ENCODE measurements at places on chromosomes 12 and 14. TPM values are rescaled to one million over a fixed set of nuclear protein-coding genes. Genes with fewer than 3 reads are reported as not detected.

PTGER2 gene
- total RNA-seq, result 0.11 TPM

AHSA1 gene
- 82.9 TPM for total RNA-seq

LRRC10 gene
- not detected for total RNA-seq

TDP1 gene
- 10.5 TPM for total RNA-seq

PHETA1 gene
- 5.5 TPM for total RNA-seq

GALNT8 gene
- total RNA-seq, result 0.09 TPM

EGLN3 gene
- 1.6 TPM for total RNA-seq

TMEM121 gene
- 5.9 TPM for total RNA-seq

AMHR2 gene
- not detected for total RNA-seq

TM9SF1 gene
- total RNA-seq, result 58.0 TPM

GUCY2C gene
- not detected for total RNA-seq

TMTC1 gene
- total RNA-seq, result 15.5 TPM

FMNL3 gene
- 62.3 TPM for total RNA-seq

EML1 gene
- total RNA-seq, result 40.1 TPM

DDX54 gene
- total RNA-seq, result 38.3 TPM

SLCO1B1 gene
- total RNA-seq, result not detected

TMEM229B gene
- total RNA-seq, result 0.52 TPM

CLEC2A gene
- not detected for total RNA-seq

ANKS1B gene
- total RNA-seq, result 0.26 TPM

MAP1LC3B2 gene
- 0.43 TPM for total RNA-seq

PRPH gene
- total RNA-seq, result not detected

AICDA gene
- not detected for total RNA-seq

POU6F1 gene
- total RNA-seq, result 2.2 TPM

WNT1 gene
- not detected for total RNA-seq

MED6 gene
- total RNA-seq, result 29.3 TPM

IFT81 gene
- 9.5 TPM for total RNA-seq

CPNE8 gene
- total RNA-seq, result 17.3 TPM

CLEC4C gene
- not detected for total RNA-seq

SAMD15 gene
- 0.33 TPM for total RNA-seq

ENDOU gene
- total RNA-seq, result under 0.01 TPM

LBHD2 gene
- total RNA-seq, result not detected

SELPLG gene
- total RNA-seq, result 0.11 TPM

PLEKHG7 gene
- not detected for total RNA-seq

All from dermis lymphatic vessel endothelial cell (primary cell).